ENCODE measurements at places on chromosomes 12 and 14.

- DNase-seq, result no peak
Measured at GRCh38 chr12:130375296-130376287, 37.9 kb downstream of the PIWIL1 start.

DNA sequence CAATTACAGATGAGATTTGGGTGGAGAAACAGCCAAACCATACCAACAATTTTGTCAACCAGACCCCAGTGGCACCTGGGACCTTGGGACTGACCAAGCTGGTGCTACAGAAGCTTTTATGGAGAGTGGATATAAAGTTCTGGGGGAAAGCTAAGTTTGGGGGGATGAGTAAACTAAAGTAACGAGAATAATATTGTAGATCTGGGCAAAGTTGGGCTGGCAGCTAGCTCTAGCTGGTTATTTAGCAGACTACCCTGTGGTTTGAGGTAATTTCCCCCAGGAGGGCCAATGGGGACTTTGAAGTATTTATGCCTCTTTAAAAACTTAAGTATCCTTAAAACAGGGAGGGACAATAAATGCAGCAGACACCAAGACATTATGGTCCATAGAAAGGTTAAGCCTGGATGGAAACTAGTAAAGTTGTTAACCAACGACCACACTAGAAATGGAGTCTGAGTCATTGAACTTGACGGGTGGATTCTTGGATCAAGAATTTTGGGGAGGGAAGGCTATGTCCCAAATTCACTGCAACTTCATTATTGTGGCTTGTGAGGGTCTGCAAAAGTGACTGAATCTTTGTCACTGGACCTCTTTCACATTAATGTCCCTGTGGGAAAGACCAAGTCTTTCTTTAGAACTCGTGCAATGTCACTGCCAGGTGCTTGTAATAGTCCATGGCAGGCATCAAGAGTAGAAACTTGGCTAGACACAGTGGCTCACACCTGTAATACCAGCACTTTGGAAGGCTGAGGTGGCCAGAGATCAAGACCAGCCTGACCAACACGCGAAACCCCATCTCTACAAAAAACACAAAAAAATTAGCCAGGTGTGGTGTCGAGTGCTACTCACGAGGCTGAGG, 48.5 kb upstream of the OR5AU1 start:
- DNase-seq, result no peak

DNA sequence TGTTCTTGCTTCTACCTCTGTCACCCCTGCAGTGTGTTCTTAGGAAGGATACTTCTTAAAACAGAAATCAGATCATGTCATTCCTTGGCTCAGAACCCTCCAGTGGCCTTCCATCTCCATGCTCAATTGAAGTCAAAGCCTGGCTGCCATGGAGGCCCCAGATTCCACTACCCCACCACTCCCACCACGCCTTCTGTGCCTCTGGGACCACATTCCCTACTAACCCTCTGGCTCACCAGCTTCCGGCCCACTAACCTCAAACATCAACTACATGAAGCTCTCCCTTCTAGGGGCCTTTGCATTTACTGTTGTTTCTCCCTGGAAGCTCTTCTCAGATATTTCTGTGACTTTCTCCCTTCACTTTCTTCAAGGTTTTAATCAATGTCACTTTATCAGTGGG, 76.1 kb upstream of the REP15 start:
- no peak for DNase-seq

GRCh38 chr12:123990511-123990910, 17.5 kb downstream of the ZNF664 start:
- no peak for DNase-seq

DNA sequence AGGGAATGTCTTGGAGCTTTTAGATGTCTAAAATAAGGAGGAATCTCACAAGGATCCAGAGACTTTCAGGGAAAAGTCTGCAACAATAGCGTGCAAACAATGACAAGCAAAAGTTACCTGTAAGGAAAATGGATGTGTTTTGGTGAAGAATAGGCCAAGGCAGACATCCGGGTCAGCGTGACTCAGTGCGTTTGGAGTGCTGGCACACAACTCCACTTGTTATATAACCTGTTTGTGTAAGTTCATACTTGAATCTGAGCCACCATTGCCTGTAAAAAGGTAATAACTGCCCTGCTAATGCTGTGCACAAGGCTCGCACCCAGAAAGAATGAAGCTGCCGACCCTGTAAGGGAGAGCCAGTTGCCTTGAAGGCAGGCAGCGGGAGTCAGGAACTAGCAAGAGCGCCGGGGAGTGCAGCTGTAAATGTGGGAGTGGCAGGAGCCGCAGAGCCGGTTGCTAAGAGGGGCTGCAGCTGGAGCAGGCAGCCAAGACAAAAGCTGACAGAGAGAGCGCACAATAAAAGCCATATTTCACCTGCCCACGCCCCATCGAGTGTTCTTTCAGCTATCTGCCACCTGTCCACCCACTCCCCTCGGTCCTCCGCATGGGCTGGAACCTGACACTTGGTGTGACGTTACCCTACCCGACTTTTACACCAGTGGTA, 638.5 kb upstream of the MIS18BP1 start:
- DNase-seq, result no peak

- DNase-seq, result no peak
Measured at GRCh38 chr14:72525087-72525915, 368.6 kb downstream of the DPF3 start.

DNA sequence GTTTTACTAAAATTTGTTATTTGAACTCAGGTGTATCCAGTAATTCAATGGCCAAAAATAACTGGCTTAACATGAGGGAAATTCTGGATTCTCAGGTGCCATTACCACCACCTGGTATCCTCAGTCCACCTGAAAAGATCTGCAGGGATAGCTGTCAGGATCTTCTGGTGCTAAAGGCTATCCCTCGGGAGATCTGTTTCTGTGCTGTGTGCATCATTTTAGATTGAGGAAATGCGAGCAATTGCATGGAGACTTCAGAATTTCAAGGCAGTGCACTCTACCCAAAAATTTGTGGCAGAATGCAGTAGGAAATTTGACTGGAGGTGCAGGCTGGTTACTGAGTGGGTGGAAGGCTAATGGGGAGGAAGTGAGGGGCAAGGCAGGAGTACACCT, 26.4 kb downstream of the ZCCHC8 start:
- no peak for DNase-seq

- DNase-seq, result no peak
Measured at GRCh38 chr12:99157946-99158345, 489.6 kb upstream of the GARIN6 start.

DNA sequence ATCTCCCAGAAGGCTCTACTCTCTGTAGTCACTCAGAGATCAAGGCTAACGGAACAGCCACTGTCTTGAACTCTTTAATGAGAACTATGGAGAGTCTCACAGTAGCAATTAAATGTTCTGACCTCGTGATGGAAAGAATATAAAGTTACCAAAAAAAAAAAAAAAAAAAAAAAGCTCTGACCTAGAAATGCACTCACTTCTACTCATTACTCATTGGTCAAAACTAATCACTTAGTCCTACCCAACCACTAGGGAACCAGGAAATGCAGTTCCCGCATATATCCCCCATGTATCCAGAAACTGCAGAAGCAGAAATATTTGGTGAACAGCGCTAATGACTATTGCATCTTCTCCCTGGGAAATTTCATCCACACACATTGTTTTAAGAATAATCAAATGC, 29.5 kb upstream of the C12orf76 start:
- DNase-seq, result no peak

DNA sequence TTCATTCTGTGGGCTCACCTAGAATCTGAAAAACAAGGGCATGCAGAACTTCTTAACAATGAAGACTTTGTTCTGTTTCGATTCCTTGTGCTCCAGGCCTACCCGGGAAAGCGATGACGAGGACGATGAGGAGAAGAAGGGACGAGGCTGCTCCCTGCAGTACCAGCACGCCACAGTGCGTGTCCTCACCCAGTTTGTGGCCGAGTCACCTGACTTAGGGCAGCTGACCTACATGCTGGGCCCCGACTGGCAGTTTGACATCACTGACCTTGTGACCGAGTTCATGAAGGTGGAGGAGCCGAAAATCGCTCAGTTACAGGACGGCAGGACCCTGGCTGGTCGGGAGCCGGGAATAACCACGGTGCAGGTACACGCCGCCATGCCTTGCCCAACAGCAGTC, 585.4 kb downstream of the AACS start:
- no peak for DNase-seq

DNA sequence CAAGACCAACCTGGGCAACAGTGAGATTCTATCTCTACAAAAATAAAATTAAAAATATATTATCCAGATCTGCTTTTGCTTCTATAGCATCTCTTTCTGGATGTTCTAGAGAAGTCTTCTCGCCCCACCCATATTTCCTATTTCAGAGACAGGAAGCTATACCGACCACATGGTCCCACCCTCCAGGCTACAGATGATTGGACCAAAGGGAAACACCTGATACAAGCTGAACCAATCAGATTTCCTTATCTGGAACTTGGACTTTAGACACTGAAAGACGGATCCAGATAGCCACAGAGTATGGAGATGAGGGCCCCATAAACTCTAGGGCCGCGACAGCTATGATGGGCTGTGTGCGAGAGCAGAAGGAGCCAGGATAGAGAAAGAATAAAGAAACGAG, 48.7 kb downstream of the CCDC60 start:
- DNase-seq, result no peak

DNA sequence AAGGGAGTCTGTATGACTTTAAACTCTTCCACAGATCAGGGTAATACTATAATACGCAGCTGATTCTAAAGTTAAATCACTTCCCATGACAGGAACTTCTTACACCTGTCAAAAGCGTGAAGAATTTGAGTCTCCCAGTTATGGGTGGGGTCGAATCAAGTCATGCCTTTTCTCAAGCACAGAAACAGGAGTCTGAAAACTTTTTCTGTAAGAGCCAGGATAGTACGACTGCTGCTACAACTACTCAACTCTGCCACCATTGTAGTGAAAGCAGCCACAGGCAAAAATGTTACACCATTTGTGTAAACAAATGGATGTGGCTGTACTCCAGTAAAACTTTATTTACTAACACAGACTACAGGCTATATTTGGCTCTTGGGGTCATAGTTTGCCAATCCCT, 90.3 kb downstream of the DUSP6 start:
- DNase-seq, result no peak

- no peak for DNase-seq
Measured at GRCh38 chr14:32941668-32942065, 3.0 kb downstream of the NPAS3 start.

DNA sequence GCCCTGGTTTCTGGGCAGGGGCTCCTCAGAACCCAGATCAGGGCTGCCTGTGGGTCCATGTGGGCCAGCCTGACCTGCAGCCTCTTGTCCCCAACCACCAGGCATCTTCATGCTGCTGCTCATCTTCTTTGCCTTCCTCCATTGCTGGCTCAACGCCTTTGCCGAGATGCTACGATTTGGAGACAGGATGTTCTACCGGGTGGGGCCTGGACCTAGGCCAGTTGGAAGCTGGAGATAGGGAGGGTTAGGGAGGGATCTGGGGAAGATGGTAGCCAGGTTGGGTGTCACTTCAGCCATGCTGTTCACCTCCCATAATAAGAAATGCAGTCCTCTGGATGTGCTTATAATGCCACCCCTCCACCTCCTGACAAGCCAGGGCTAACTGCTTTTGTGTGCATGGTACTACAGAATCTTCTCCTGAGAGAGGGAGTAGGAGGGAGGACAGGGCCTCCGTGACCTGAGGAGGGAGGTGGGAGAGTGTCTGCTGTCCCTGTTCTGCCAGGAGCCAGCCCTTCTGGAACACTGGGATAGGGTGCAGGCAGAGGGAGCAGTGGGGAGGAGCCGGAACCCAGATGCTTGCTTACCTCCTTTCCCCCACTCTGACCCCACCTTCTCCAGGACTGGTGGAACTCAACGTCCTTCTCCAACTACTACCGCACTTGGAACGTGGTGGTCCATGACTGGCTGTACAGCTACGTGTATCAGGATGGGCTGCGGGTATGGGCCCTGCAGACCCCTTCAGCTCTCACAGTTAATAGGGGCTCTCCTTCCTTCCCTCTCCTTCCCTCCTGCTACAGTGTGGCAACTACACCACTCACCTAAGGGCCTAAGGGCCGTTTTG, 17.6 kb downstream of the SOAT2 start:
- DNase-seq, result no peak

GRCh38 chr14:99481745-99482099, 513 bp downstream of the CCNK start:
- no peak for DNase-seq

- DNase-seq, result no peak
Measured at GRCh38 chr12:62637679-62638078, 171.1 kb downstream of the MON2 start.

DNA sequence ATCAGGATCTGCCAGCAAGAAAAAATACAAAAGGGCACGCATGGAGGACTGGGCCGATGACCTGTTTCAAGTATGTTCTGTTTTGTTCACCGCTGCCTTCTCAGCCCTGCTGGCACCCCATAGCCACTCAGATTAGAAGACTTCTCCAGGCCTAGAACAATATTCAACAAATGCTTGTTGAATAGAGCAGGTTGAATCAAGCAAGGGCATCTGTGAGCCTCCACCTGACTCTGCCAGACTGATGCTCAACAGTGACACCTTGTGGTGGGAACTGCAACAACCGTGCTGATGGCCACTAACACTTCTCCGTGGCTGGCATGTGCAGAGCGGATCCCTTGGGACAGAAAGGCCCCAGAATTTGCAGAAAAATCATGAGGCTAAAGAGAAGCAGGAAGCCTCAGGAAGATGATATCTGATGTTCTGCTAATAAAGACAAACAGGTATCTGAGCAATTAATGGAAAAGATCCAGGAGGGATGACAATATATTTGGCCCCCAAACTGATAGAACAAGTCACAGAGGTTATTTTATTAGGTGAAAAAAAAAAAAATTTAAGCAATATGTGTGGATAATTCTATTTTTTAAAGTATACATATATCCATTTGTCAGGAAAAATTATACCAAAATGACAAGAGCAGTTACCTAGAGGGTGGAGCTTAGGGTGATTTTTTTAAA, 114.3 kb downstream of the KSR2 start:
- DNase-seq, result no peak

GRCh38 chr12:79001404-79001803, 136.8 kb downstream of the SYT1 start:
- no peak for DNase-seq

DNA sequence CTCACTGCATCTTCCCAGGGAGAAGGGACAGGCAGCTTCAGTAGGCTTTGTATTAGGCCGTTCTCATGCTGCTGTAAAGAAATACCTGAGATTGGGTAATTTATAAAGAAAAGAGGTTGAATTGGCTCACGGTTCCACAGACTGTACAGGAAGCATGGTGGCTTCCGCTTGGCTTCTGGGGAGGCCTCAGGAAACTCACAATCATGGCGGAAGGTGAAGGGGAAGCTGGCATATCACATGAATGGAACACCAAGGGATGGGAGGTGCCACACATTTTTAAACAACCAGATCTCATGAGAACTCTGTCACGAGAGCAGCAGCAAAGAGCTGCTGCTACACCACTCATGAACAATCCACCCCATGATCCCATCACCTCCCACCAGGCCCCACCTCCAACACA, 182.2 kb upstream of the SFSWAP start:
- DNase-seq, result no peak

- no peak for DNase-seq
Measured at GRCh38 chr14:33948145-33948868, 2.6 kb downstream of the EGLN3 start.
